ENCODE measurements at places on chromosomes 4 and X.

- DNase-seq: no peak
These were observed 24.3 kb upstream of the GLRA2 start for GRCh38 chrX:14504960-14505538.

DNA sequence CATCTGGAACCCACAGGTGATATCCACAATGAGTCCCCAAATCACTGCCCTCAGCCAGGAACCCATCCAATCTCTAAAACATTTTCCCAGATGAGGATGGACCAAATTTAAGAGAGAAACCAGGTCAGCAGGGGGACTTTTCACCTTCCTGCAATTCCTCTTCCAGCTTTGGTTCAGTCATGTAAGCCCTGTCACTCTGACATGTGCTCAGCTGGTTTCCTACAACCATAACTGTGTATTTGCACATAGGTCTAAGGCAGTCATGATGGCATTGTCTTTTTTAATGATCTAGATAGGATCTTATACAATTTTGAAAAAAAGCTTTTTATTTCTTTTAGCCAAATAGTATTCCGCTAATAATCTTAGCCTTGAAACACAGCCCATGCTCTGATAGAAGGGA, 6.5 kb downstream of the CXXC4 start:
- no peak for DNase-seq

- no peak for DNase-seq
These were observed 168.1 kb downstream of the SCFD2 start for GRCh38 chr4:53197772-53198142.

DNA sequence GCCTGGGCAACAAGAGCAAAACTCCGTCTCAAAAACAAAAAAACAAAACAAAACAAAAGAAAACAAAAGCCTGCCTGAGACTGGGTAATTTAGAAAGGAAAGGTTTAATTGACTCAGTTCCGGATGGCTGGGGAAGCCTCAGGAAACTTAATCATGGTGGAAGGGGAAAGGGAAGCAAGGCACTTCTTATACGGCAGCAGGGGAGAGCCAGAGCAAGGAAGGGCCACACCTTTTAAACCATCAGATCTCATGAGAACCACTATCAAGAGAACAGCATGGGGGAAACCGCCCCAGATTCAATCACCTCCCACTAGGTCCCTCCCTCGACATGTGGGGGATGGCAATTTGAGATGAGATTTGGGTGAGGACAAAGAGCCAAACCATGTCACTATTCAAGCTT, 122.2 kb downstream of the UBE2K start:
- DNase-seq: no peak

DNA sequence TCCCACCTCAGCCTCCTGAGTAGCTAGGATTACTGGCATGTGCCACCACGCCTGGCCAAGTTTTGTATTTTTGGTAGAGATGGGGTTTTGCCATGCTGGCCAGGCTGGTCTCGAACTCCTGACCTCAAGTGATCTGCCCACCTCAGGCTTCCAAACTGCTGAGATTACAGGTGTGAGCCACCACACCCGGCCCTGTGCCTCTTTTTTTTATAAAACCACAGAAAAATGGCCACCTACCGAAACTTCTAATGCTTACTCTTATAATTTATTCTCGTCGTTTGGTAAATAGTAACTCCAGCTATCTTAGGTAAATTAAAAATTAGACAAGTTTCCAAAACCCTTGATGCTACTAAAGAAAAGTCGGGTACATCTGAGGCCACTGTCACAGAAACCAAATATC, 54.4 kb downstream of the IRF2 start:
- DNase-seq: no peak

DNA sequence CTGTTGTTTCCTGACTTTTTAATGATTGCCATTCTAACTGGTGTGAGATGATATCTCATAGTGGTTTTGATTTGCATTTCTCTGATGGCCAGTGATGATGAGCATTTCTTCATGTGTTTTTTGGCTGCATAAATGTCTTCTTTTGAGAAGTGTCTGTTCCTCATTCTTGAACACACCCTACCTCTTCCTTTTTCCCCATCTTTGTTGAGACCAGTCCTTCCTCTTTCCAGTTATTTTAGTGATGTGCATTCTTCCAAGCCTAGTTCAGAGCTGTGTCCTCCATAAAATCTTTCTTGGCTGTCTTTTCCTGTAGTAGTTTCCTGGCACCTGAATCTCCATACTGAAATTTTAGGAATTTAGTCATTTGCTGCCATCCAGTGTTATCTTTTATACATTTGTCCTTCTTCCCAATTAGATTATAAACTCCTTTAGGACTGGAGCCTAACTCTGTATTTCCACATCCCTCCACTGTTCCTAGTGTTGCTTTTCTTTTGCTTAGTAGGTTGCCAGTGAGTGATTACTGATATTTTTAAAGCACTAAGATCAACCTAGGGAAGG, 11.4 kb downstream of the FHIP1A start:
- no peak for DNase-seq

DNA sequence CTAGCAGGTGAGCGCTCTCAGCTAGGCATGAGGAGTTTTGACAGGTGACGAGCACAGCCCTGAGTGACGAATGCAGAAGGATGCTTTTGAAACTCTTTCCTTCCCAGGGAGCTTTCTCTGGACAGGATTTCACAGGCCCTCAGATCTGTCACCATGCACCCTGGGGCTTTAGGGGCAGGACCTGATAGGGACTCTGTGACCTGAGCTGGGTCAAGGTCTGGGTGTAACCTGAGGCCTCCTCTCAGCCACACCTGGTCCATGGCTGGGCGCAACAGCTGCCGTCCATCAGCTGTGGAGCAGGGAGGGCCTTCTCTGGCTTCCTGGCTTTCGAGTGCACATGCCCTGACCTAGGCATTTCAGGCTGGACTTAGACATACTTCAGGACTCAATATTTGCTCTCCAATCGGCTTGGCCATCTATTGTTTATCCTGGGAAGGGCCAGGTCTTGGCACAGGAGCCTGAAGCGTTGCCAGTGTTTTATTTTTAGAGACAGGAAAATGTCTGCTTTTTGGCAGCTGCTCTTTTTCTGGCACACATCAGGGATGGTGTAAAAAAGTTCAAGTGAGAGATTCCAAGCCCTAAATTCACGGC, 56.4 kb downstream of the C4orf51 start:
- no peak for DNase-seq

GRCh38 chrX:101676571-101676970, 16.9 kb upstream of the ARMCX2 start:
- no peak for DNase-seq

GRCh38 chr4:109044431-109044830, 258.0 kb downstream of the COL25A1 start:
- DNase-seq: no peak

DNA sequence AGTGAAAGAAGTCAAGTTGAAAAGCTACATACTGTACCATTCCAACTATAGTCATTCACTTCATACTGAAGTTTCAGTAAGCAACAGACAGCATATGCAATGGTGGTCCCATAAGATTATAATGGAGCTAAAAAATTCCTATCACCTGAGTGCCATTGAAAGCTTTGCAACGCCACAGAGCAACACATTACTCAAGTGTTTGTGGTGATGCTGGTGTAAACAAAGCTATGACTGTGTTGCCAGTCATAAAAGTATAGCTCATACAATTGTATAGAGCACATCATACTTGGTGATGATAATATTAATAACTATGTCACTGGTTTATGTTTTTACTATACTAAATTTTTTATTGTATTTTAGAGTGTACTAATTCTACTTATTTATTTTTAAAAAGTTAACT, 78.9 kb downstream of the NAF1 start:
- no peak for DNase-seq
